Central memory CD8-positive, alpha-beta T cell (primary cell): ENCODE measurements at places on chromosomes 2 and 18.

DNA sequence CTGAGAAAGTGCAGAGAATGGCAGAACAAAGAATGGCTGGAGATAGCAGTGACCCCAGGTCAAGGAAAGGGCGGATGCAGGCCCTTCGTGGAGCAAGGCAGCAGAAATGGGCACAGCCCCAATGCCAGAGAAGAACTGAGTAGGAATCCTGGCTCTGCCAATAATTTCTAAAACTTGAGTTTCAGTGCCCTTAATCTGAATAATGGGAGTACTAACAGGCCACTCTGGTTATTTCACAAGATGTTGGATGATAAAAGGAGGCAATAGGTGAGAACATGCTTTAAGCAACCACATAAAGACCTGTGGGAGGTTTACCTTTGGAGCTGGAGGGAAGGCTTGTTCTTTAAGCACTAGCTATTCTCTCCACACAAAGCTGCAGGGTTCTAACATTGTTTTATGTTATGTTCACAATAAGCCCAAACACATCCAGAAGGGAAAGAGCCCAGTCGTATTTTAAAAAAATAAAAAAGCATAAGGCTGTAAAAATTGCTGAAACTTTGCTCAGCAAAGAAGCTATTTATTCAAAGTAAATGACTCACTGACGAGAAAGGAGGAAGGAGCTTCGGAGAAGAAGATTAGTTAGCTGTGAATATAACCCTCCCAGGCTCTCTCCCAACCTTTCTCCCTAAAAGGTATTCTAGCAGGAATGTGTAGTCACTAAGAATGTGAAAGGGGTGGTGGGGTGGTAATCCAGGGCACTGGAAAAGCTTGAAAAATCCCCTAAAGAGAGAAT lies 470.2 kb downstream of the TXNL1 start:
- no peak for DNase-seq

DNA sequence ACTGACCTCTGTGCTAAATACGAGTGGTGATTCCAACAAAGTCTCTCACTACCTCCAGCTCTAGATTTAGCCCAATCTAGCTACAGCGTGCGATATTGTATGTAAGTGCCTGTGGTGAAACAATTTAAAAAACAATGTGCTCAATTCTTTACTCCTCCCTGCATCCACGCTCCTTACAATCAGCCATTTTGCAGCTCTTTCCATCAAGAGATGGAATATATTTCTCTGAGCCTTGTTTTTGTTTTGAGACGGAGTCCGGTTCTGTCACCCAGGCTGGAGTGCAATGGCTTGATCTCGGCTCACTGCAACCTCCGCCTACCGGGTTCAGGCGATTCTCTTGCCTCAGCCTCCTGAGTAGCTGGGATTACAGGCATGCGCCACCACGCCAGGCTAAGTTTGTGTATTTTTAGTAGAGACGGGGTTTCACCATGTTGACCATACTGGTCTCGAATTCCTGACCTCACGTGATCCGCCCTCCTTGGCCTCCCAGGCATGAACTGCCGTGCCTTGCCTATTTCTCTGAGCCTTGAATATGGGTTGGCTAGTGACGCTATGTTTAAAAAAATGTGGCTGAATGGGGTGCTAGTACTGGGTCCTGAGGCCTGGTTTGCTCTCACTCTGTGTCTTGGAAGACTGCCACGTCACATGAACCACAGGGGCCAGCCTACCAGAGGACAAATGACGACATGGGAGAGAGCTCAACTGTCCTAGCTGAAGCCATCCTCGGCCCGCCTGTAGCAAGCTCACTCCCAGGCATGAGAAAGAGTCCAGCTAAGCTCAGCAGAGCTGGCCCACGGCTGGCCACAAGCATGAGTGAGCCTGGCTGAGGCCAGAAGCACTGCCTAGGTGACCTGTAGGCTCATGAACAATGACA lies 14.8 kb downstream of the WDFY1 start:
- no peak for DNase-seq

DNA sequence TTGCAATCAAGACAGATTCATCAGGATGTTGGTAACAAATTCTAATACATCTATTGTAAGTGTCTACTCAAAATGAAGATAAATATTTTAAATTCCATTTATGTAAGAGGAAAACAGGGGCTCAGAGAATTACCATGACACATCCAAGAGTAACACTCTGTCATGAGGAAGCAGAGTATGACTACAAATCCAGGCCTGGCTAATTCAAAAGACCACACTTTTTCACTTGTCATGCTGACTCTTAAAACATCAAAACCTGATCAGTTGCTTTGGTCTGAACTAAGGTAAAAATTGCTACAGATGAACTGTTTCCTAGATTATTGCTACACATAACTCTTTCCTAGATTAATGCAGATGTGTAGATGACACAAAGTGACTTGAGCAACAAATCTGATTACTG lies 880.6 kb downstream of the TSN start:
- no peak for DNase-seq

- no peak for DNase-seq
These were observed 314.6 kb downstream of the CNTNAP5 start for GRCh38 chr2:124339709-124340108.

DNA sequence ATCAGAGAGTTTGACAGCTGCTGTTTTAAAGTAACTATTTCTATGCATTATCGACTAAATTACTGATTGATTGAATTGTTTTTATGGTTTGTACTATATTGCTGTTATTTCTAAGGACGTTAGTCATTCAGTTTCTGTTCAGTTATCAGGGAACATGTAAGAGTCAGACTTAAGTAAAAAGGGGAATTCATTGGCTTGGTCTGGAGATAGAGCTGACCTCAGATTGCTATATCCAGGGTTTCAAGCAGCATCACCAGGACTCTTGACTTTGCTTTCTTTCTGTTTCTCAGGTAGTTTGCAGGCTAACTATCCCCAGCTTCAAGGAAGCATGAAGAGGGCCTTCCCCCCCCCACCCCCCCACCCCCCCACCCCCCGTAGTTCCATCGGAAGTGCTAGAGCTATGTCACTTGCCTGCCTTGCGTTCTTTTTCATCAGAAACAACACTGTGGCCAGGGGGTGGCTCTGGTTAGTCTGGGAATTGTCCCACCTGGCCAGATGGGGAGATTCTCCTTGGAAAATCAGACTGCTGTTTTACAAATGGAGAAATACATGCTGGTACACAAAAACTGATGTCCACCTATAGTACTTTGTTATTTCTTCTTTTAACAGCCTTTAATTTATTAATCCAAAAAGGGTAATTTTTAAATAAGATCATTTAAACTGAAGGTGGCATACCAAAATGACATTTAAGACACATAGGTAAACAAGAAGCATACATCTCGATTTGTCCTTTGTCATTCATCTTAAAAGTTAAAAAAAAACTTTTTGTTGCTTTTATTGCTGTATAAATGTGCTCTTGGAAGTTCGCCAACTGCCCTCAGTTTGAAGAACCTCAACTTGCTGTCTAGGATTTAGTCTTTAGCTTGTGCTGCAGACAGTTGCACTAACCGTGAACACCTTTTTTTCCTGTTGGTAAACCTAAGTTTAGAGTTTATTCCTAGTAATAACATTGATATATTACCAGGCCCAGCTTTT lies 9.4 kb downstream of the SMAD4 start:
- DNase-seq = no peak
